Skin of body (tissue), 3 donors: ENCODE measurements at places on chromosomes 12 and 14. TPM values are rescaled to one million over a fixed set of nuclear protein-coding genes. Genes with fewer than 3 reads are reported as not detected.

GRCh38 chr14:48333221-48333920 is 658.0 kb upstream of the MDGA2 start:
- no peak for DNase-seq

GRCh38 chr12:14577344-14577743 is 9.7 kb upstream of the PLBD1 start:
- DNase-seq, result no peak

LRP1 gene
- 149 TPM for total RNA-seq

SYCP3 gene
- 0.10 TPM for total RNA-seq

INHBE gene
- total RNA-seq, result 0.10 TPM

DNA sequence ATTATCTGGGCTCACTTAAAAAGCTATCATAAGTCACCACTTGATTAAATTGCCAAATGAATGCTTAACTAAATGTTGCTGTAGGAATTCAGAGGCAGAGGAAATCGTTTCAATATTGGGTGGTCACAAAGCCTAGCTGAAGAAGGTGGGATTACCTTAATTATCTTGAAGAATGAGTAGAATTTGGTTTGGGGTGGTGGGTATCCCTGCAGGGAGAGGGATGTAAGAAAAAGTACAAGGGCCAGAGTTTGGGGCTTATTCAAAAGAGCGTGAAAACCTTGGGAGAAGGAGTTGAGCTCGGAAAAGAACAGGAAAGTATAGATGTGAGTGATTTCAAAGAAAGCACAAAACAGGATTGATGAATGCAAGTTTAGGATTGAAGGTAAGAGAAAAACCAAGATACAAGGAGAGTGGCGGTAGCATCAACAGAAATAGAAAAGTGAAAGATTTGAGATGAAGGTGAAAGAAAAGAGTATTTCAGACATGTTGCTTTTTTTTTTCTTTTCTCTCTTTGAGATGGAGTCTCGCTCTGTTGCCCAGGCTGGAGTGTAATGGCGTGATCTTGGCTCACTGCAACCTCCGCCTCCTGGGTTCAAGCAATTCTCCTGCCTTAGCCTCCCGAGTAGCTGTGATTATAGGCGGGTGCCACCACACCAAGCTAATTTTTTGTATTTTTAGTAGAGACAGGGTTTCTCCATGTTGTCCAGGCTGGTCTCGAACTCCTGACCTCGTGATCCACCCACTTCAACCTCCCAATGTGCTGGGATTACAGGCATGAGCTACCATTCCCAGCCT is 1.7 kb downstream of the BRMS1L start:
- DNase-seq, result no peak

DNA sequence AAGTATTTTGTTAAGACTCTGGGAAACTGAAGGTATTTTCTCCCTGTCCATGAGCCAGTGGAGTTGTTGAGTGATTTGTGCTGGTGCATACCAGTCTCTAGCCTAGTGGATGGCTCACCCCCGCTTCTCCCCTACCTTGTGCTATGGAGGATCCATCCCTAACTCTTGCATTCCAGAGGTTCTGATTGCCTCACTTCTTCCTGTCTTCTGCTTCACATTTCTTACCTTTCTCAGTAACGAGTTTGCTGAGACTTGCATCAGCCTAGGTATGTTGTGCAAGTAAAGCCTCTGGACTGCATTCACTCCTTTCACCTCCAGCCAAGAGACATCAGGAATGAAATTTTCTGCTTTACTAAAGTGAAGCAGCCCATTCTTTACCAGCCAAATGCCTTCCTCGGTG is 391.6 kb downstream of the ZFP36L1 start:
- DNase-seq, result no peak

DNA sequence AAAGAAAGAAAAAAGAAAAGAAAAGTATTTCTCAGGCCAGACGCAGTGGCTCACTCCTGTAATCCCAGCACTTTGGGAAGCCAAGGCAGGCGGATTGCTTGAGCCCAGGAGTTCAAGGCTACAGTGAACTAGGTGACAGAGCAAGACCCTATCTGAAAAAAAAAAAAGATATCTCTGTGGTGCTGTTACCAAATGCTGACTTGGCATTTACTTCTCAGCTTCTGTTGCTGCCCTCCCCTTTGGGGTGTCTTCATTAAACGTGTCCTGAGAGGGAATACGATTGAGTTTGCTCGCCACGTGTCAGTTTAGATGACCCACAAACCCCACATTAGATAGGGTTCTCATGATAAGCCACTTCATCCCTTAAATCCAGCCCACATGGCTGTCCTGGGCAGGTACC is 4.4 kb upstream of the POLR3B start:
- DNase-seq, result no peak

GRIN2B gene
- 0.30 TPM for total RNA-seq

IL22 gene
- not detected for total RNA-seq

- DNase-seq, result no peak
Observed at GRCh38 chr12:91074851-91075250, 17.0 kb upstream of the KERA start.

DNA sequence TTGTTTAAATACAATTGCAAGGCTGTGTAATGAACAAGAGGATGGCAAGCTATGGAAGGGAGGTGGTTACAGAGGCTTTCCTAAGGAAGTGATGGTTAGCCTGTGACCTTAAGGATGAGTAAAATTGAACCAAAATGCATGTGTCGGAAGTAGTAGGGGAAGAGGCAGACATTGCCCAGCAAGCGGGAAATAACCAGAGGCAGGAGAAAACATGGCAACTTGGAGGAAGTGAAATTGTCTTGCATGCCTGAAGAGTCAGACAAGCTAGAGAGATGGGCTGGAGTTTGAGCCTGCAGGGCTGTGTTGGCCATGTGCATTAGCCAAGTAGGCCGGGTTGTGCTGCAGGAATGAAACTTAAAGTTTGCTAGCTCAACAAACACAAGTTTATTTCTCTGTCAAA is 96.2 kb downstream of the BTG1 start:
- DNase-seq, result no peak

GRCh38 chr14:93638790-93639189 is 149.5 kb downstream of the PRIMA1 start:
- DNase-seq, result no peak

- no peak for DNase-seq
Observed at GRCh38 chr14:102907303-102907844, 15.1 kb upstream of the AMN start.

DNA sequence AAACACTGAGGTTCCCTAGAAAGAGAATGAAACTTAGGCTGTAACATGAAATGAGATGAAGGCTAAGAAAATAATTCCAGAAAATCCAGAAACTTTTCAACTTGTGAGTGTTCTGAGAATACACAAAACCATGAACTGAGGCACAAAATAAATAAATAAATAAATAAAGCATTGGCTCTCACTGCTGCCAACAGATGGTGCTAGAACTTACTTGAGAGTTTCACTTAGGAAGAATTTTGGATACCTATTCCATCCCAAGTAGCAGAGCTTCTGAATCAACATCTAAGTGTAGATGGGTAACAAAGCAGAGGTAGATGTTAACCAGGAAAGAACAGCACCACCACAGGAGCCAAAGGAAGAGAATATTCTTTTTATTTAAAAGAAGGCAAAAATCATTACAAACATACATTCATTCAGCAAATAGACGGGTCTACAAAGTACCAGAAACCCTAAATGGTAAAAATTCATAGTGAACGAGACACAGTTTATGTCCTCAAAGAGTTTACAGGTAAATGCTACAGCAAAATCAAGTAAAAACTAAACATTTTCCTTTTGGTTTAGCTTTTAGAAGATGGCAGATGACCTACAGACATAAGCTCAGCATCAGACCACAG is 16.7 kb downstream of the EPS8 start:
- no peak for DNase-seq

KLRC2 gene
- total RNA-seq, result not detected

ERP27 gene
- total RNA-seq, result 1.9 TPM

- DNase-seq, result no peak
Observed at GRCh38 chr12:25263594-25263993, 12.9 kb upstream of the KRAS start.

TAS2R30 gene
- 18.1 TPM for total RNA-seq

MUCL1 gene
- total RNA-seq, result 90.0 TPM

GRCh38 chr12:2461046-2461445 is 333.7 kb upstream of the FKBP4 start:
- no peak for DNase-seq

DNA sequence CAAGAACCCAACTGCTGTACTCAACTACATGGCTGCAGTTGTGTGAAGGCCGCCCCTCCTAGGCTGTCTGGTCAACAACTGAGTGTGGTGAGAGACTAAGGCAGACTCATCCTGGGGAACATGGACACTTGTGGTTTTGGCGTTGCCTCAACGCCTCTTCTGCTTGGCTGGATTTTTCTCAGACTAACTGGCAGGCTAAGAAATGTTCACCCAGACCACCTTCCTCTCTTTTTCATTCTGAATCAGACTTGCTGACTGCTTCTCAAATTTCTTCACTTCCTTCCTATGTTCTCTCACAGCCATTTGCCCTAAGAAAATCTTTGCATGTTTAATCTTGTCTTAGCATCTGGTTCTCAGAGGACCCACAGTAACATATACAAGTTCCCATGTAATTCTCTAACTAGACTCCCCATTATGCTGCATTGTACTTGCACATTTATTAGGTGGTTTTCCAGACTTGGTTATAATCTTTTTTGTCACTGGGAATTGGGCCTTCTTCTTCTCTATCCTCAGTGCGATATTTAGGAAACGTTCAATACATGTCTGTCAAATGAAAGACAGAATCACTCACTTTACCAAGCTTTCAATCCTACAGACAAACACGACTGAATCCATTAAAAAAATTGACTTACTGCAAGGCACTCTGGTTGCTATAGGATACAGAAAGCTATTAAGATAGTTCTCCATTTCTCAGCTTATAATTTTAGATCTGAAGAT is 327.6 kb downstream of the CCER1 start:
- DNase-seq, result no peak

GRCh38 chr14:80930836-80931389 is 10.6 kb downstream of the CEP128 start:
- DNase-seq, result no peak

- no peak for DNase-seq
Observed at GRCh38 chr14:88130057-88130432, 125.1 kb downstream of the GPR65 start.

GPR137C gene
- total RNA-seq, result 3.0 TPM
